ENCODE measurements at places on chromosomes 6 and 20. TPM values are rescaled to one million over a fixed set of nuclear protein-coding genes. Genes with fewer than 3 reads are reported as not detected.

GRCh38 chr6:108364470-108364869 is 69.6 kb downstream of the AFG1L start:
- no peak for DNase-seq

GRCh38 chr6:85459224-85459901 is 9.5 kb downstream of the NT5E start:
- peak; percentile 45 for DNase-seq

GRCh38 chr6:146827216-146827928 is 228.6 kb downstream of the ADGB start:
- no peak for DNase-seq

- DNase-seq: no peak
These were observed 188.9 kb downstream of the PRKN start for GRCh38 chr6:162538643-162539064.

Gene SLC32A1
- not detected for polyA plus RNA-seq

All from AG04450 (cell line).